ENCODE measurements at places on chromosomes 12 and 14.

- DNase-seq, result no peak
Observed at GRCh38 chr14:69921052-69921451, 41.8 kb downstream of the SMOC1 start.

GRCh38 chr14:60250257-60251035 is 1.4 kb downstream of the PPM1A start:
- DNase-seq, result no peak

GRCh38 chr14:99947695-99948094 is 117.5 kb upstream of the EVL start:
- DNase-seq, result peak; percentile 18

- no peak for DNase-seq
Observed at GRCh38 chr12:115004470-115005146, 320.6 kb upstream of the TBX3 start.

DNA sequence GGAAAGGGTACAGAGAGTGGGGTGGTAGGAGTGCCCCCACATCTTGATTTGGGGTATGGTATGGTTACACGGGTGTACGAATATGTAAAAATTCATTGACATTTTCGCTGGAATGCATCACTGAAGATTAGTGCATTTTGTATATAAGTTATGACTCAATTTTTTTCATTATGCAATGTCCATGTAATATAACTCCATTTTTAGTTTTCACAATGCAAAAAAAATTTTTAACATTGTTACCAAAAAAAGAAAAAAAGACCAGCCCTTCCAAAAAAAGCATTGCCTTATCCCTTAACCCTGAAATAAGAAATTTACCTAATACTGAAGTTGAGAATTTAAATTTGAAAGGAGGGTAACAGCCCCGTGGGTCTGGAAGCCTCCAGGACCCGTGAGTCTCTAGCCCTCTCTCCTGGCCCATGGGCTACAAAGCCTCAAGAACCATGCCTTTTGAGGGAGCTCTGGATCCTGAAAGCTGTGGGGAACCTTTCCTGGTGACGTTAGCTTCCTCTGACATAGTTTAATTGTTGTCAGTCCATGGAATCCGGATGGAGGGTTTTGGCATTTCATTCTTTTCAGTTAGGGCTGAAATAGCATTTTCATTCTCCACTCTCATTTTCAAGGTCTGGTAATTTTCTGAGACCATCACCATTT is 55.6 kb upstream of the ACTN1 start:
- DNase-seq, result no peak

GRCh38 chr12:49956663-49957569 is 4.8 kb upstream of the AQP5 start:
- DNase-seq, result no peak

- DNase-seq, result peak; percentile 39
Observed at GRCh38 chr12:64609536-64610078, 688 bp upstream of the RASSF3 start.
